Fibroblast of lung (primary cell): ENCODE measurements at places on chromosomes 7 and 10.

DNA sequence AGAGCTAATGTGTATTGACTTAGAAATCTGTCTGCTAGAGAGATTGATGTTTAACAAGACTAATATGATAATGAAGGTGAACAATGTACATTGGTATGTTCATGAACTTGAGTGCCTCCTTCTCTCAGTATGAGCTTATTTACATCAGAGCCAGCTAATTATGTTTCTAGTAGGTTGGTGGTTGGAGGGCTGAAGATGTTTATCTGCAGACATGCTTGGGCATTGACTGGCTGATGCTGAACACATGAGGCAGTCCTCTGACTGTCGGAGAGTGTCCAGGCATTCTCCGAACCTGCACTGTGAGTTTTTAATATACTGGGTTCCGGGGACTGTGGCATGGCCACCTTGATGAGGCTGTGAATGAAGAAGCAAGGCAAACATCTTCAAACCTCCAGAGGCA is 47.5 kb downstream of the BMPER start:
- peak; percentile 74 for DNase-seq

DNA sequence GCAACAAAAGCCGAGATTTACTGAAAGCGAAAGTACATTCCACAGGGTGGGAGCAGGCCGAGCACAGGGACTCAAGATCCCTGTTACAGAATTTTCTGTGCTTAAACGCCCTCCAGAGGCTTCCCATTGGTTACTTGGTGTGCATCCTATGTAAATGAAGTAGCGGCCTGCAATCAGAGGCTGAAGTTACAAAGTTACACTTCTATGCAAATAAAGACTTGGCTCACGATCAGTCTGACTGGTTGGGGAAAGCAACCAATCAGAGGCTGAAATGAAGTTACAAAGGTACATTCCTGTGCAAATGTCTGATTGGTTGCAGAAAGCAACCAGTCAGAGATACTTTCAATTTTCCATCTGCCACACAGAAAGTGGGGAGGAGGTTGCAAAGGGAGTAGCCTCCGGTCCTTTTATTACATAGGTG is 4.1 kb downstream of the ACBD7 start:
- DNase-seq = peak; percentile 99

GRCh38 chr7:38744746-38745145 is 113.6 kb upstream of the AMPH start:
- DNase-seq = peak; percentile 70

DNA sequence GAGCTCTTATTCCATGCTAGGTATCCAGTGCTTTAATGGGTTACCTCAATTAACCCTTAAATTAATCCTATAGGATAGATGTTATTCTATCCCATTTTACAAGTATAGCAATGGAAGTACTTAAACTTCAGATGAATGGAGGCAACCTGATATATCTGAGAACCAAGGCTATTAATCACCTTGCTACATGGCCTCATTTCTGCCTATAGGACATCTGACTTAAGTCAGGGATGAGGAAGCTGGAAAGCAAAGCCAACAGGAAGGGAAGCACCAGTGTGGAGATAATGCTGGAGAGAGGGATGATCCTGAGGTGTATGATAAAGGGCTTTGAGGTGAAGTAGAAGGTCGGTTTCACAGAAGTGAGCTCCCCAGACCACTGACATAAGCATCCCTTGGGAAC is 132.3 kb downstream of the CHN2 start:
- no peak for DNase-seq

GRCh38 chr7:19437446-19437845 is 271.4 kb downstream of the POLR1F start:
- DNase-seq = no peak

DNA sequence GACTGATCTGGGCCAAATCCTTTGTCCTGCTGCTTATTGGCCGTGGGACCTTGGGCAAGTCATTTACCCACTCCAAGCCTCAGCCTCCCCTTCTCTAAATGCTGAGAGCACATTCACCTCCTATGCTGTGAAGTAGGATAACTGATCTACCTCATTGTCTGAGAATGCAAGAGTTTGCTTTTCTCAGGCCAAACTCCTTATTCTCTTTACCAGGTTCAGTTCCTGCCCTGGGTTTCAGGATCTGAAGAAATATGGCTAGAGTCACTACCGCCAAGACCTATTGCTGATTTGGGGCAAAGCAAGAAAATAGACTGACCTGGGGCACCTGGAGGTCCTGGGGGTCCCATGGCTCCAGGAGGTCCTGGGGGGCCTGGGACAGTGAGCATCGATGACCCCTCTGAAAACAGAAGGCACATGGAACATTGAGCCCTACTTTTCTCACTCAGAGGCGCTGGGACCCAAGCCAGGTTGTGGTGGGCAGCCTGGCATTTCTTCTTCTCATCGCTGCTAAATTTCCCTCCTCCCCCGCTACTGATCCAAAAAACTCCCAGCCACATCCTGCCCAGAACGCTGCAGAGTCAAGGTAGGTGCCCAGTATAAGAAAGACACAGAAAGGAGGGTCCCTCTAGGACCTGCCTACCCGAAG is 42.4 kb downstream of the COL17A1 start:
- no peak for DNase-seq

DNA sequence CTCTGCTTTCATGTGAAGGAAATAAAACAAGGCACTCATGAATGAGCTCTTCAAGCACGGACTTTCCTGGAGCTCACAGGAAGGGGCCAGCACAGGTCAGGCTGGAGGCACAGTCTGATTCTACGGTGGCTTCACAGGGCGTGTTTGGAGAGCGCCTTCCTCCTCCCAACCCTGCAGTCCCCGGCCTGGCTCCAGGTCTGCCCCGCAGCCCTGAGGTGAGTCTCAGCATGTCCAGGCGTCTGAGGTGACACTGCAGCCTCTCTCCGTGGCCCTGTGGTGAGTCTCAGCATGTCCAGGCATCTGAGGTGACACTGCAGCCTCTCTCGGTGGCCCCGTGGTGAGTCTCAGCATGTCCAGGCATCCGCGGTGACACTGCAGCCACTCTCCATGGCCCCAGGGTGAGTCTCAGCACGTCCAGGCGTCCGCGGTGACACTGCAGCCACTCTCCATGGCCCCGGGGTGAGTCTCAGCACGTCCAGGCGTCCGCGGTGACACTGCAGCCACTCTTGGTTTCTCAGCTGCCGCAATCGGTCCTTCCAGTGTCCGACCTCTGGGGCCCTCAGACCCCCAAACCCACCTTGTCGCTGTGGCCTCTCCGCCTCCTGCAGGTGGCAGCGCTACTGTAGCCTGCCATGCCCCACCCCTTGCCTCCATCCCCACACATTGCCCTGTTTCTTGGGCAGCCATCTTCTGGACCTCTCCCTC is 381.7 kb downstream of the DNAJB6 start:
- no peak for DNase-seq

- peak; percentile 31 for DNase-seq
Measured at GRCh38 chr7:117283371-117283770, 39.5 kb downstream of the WNT2 start.

DNA sequence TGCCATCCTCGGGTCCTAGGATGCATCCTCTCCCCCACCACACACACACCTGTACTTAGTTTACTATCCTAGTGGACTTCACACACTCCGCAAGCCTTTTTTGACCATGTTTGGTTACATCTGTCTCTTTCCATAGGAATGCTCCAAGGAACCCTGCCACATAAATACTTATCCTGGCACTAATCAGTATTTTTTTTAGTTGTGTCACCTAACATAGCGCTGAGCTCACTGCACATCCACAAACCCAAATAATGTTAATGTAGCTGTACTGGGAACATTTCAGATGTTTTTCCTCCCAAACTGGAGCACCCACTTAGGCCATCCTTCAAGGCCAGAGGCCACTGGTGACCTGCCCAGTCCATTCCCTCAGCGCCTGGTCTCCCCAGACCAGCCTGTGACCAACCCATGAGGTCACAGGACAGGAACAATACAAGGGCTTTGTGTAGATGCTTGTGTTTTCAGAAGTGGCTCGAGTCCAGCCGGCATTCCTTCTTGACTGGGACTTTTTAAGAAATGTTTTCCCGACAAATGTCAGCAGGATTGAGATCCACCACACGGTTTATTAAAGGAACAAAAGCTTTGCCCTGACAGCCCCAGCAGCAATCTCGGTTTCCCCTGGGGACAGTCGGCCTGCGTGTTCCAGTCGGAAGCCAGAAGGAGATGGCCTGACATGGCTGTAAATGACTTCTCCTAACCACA is 181.4 kb downstream of the JCAD start:
- DNase-seq = peak; percentile 58

DNA sequence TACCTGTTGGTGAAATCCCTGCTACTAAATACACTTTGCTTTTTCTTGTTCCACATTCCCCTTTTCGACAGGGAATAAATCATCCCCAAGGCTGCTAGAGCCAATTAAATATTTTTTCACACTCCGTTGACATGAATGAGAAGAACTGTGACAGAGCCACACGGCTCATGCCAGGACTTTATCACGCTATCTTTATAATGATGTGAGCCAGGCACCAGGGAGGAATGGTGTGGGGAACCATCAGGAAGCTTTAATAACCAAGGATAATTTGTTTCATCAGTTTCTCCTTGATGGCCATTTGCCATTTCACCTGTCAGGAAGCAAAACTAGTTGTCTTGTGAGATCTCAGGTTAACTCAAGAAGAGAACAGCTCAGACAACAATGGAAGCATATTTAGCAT is 193.0 kb upstream of the C7orf33 start:
- no peak for DNase-seq

GRCh38 chr7:106952001-106952657 is 87.0 kb downstream of the PIK3CG start:
- DNase-seq = peak; percentile 3

DNA sequence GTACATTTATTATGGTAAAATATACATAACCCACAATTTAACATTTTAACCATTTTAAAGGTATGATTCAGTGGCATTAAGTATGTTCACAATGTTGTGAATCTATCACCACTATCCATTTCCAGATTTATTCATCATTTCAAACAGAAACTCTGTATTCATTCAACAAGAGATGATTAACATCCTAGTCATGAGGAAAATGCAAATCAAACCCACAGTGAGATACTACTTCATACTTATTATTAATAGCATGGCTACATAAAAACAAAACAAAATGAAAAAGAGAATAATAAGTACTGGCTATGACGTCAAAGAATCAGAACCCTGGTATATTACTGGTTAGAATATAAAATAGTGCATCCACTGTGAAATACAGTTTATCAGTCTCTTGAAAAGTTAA is 386.6 kb upstream of the POM121L12 start:
- DNase-seq = no peak

- DNase-seq = peak; percentile 82
Measured at GRCh38 chr7:20236790-20237189, 19.6 kb upstream of the MACC1 start.

DNA sequence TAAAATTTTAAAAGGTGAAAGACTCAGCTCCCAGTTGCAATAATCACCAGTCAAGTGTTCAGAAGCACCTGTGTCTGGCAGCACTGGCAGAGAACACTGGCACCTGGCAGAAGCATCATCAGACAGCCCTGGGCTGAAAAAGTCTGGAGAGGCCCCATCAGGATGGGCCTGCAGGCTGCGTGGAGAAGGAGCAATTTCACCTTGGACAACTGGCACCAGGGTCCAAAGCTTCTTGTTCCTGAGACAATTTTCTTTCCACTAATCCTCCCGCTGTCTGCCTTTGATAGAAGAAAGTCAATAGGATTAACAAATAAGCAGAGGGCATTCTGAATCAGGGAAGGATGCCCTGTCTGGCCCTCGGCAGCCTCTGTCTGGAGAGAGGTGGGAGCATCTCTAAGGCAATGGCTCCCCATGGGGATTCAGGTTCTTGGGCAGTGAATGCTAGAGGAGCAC is 6.5 kb downstream of the COBL start:
- no peak for DNase-seq

DNA sequence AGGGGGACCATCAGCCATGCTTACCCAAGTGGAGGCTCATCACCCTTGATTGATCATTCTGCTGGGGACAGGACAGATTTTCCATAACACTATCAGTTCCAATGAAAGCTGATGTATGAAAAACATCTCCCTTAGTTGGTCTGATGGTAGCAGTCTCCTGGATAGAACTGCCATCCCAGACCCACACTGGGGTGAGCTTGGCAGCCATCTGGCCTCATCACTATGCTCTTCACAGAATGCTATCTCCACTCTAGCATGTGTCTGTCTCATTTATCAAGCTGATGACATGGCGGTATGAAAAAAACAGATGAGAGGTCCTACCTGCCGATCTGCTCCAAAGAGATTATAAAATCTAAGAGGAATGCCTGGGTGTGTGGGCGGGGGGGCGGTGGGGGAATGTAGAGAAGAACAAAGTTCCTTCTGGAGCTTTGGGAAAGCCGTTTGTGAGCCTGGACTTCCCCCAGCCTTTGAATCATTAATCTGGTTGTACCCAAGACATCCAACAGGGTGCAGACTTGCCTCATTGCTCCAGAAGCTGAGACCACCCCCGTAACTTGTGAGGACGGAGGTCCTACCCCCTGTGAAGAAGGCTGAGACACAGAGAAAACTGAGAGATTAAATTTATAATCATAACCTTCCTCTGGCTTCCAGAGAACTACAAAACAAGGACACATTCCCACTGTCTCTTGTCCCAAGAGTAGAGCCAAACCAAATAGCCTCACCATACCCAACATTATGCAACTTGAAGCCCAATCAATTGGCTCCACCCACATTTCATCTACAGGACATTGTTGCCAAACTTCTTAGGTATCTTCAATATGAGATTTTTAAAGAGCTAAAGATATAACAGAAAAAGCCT is 340.8 kb downstream of the KCNMA1 start:
- no peak for DNase-seq

DNA sequence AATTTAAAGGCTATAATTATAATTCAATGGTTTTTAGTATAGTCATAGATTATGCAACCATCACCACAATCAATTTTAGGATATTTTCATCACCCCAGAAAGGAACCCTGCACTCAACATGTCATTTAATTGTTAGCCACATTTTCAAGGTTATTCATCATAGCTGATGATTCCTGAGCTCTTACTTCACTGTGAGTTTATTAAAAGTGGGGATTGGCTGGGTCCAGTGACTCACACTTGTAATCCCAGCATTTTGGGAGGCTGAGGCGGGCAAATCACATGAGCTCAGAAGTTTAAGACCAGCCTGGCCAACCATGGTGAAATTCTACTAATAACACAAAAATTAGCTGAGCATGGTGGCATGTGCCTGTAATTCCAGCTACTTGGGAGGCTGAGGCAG is 787 bp downstream of the CCL26 start:
- DNase-seq = peak; percentile 25

GRCh38 chr7:121313220-121313792 is 15.5 kb upstream of the WNT16 start:
- DNase-seq = no peak

DNA sequence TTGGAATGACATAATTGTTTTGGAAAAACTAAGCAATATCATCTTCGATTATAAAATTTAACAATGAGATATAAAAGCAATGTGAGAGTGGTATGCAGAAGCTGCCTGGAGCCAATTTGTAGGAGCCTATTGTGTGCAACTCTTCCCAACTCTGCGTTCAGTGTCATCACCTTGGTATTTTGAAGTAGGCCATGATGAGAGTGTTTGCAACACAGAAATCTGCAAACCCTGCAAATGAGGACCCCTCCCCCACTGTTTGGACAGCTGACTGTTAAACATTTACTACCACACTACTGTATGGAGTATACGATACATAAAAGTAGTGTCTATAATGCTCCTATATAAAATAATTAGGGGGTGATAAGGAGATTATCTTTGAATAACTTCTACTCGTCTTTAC is 531.3 kb downstream of the ATRNL1 start:
- peak; percentile 1 for DNase-seq
